ENCODE measurements at places on chromosomes 4 and X. TPM values are rescaled to one million over a fixed set of nuclear protein-coding genes. Genes with fewer than 3 reads are reported as not detected.

- DNase-seq = no peak
Observed at GRCh38 chrX:109553862-109554261, 17.2 kb downstream of the NXT2 start.

GRCh38 chrX:110226931-110227330, 91.0 kb downstream of the AMMECR1 start:
- no peak for DNase-seq

DNA sequence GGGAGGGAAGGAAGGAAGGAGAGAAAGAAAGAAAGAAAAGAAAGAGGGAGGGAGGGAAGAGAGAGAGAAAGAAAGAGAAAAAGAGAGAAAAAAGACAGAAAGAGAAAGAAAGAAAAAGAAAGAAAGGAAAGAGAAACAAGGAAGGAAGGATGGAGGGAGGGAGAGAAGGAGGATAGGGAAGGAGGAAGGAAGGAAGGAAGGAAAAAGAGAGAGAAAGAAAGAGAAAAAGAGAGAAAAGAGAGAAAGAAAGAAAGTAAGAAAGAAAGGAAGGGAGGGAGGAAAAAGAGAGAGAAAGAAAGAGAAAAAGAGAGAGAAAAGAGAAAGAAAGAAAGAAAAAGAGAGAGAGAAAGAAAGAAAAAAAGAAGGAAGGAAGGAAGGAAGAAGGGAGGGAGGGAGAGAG, 105.8 kb upstream of the RBPJ start:
- DNase-seq = no peak

GRCh38 chrX:134202561-134202960, 34.4 kb upstream of the CCDC160 start:
- no peak for DNase-seq

GRCh38 chr4:14783011-14783877, 219.0 kb upstream of the CPEB2 start:
- DNase-seq = no peak

- no peak for DNase-seq
Observed at GRCh38 chrX:149074398-149074797, 430.7 kb downstream of the IDS start.

The XAGE1A gene
- not detected for total RNA-seq

DNA sequence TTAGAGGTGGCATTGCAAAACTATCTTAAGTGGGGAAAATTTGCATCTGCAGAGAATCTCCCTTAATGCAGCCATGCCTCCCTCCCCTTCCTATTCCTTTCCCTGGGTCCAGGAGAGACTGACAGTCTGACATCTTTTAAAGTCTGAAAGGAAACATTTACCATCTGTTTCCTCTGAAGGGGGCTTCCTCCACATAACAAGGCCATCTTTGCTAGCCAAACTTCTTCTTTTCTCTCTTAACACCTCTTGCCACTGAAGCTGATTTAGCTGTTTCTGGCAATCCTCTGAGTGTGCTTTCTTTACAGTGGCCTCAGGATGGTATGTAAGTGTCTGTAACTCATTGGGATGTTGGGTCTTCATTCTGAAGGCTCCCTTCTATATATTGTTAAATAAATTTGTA, 34.6 kb upstream of the AADAT start:
- DNase-seq = no peak
